ENCODE measurements at places on chromosomes 7 and 10.

DNA sequence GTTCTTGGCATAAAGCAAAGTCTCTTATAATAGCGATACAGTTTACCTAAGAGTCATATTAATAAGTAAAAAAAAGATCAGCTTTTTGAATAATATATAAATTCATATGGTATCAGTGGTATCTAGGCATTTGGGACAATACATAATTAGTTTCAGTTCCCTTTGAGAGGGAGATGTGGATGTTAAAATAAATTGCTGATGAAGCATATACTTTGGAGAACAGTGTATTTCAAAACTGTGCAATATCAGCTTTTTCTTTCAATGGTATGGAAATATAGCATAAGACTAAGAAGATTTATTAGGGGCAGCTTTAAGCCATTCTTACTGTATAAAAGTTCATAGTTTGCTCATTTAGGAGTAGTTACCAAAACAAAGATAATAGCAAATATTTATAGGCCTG lies 35.5 kb downstream of the MDFIC start:
- DNase-seq: no peak

DNA sequence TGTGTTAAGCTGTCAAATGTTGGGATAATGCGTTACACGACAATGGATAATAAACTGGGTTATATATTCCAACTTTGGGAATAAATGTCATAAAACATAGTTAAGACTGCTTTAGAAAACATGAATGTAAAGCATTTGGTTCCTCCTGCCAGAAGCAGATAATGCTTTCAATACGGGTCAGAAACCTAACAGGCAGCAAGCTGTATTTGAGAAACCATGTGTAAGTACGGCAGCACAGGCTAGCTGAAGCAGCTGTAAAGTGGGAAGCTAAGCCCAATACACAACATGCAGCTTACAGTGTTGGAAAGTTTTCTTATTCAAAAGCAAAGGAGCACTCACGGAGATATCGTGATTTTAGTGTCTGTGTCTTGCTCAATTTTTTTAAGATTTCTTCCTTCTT lies 46.5 kb downstream of the MALSU1 start:
- no peak for DNase-seq

- no peak for DNase-seq
These were observed 89.8 kb downstream of the SEMA3A start for GRCh38 chr7:84104826-84105225.

DNA sequence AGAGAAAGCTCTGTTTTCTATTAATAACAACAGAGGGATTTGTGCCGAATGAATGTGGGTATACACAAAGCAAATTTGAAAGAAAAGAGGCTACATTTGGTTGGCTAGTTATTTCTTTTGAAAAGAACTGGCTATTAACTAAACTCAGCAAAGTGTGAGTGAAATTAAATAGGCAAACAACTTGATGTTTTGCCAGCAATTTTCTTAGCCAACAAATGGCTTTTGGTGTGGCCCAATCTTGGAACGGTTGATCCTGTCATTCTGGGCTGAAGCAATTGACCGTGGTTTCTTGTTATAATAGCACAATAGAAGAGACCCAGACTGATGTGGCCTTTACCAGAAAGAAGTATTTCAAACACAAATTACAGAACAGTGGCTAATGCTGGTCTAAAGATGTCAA lies 898.6 kb downstream of the KCNMA1 start:
- DNase-seq: no peak

DNA sequence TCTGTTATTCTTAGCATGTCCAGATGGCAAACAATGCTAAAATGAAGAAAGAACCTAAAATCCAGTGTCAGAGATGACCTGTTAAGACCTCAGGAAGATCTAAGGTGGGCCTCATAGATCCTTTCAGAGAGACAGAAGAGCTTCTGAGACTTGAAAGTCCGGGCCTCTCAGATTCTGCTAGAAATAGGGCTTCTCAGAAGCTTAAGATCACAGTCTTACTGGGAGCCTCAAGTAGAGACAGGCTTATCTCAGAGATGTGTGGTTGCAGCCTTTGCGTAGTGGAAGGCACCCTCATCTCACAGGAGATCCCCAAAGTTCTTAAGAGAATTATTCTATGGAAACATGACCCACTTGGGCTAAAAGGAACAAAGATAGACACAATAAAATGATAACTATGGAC lies 642.8 kb downstream of the TNS3 start:
- no peak for DNase-seq

GRCh38 chr10:75541411-75541810 lies 110.0 kb downstream of the LRMDA start:
- DNase-seq: no peak

DNA sequence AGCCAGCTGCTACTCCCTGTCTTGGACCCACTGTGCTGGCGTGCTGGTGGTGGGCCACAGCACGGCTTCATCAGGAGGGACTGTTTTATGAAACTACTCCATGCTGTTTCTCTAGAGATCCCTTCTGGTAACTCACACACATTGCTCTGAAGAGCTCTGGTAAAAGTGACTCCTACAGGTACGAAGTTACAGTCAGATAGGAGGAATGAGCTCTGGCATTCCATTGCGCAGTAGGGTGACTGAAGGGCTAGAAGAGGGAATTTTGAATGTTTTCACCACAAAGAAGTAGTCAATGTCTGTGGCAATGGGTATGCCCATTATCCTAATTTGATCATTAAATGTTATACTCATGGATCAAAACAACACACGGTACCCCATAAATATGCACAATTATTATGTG lies 609 bp downstream of the MAT1A start:
- DNase-seq: no peak

All from stimulated activated CD8-positive, alpha-beta memory T cell treated with anti-CD3 and anti-CD28 coated beads, Interleukin-7, amount 100 ng/mL, for 24 hours (primary cell).